ENCODE measurements at places on chromosomes 1 and 21.

GRCh38 chr21:18840239-18840638 is 436.7 kb upstream of the TMPRSS15 start:
- DNase-seq, result peak; percentile 47

DNA sequence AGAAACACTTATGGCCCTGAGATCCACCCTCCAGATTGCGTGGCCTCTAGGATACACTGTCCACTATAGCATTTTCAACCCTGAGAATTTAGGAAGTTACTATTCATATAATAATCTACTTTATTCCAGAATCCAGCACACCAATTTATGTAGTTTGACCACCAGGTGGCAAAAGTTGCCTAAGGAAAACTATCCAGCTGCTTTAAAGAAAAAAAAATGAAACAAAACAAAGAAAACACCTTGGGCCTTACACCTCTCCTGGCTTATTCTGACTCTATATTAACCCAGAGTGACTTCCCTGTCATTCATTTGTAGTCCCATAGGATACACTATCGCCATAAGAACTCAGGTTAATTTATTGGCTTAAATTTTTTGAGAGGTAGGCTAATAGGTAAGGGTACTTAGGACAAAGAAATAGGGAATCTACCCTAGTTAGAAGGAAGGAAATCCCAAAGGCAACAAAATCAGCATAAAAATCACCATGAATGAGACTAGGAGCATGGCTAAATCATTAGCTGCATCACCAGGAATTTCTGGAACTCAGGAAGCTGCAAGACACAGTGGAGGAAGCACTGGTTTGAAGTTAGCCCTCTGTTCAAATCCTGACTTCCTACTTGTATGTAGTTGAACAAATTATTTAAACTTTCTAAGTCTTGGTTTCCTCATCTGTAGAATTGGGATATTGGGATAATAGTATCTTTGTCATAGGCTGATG is 107.5 kb downstream of the SPAG17 start:
- DNase-seq, result no peak

- DNase-seq, result no peak
Measured at GRCh38 chr1:22702296-22703085, 8.1 kb upstream of the EPHB2 start.

- DNase-seq, result peak; percentile 59
Measured at GRCh38 chr1:2044510-2045319, 5.5 kb upstream of the PRKCZ start.

GRCh38 chr21:27505516-27505915 is 538.6 kb upstream of the ADAMTS5 start:
- DNase-seq, result no peak

- DNase-seq, result no peak
Measured at GRCh38 chr21:44314561-44314960, 14.7 kb downstream of the PFKL start.

DNA sequence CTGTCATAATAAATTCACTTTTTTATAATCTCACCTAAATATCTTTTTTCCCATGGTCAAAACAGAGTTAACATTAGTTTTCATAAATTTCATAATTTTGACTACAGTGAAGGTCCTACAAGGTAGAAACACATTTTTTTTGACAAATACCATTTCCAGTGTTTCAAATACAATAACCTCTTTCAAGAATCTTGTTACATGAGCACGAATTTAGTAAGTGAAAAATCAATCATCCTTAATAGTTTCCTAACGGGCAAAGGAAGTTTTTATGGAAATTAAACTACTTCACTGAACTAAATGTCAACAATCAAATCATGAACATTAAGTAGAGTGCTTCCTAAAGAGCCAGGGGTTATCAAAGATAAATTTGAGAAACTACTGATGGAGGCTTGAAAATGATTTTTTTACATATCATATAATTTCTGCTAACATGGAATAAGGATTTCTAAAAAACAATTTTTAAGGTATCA is 35.4 kb downstream of the ABL2 start:
- DNase-seq, result no peak

DNA sequence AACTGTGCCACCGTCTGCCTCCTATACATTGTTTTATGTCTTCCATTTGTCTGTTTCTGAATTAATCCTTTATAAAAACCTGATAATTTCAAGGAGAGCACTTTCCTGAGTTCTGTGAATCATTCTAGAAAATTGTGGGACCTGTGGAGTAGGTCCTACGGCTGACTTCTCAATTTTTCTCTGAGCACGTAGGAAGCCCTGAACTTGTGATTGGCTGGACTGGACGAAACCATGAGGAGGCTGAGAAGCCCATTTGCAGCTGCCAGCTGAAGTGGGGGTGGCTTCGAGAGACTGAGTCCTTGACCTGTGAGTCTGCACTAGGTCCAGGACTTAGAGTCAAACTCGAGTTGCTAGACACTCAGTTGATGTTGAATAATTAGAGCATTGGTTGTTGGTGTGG is 277.1 kb upstream of the NCAM2 start:
- DNase-seq, result no peak

DNA sequence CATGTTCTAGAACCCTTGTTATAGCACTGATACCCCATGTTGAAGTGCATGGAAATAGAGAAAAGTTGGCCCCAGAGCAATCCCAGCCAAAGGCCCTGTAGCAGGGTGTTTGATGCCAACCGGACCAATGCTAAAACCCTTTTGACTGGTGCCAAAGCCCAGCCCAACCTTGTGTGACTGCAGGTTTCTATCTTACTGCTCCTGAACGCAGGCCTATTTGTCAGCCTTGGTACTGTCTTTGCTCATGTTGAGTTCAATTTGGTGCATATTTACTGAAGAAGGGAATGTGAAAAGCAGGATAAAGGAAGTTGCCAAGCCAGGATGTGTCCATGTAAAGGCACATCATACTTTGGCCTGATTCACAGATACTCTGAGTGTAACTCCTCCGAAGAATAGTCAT is 51.7 kb upstream of the NFASC start:
- DNase-seq, result no peak

DNA sequence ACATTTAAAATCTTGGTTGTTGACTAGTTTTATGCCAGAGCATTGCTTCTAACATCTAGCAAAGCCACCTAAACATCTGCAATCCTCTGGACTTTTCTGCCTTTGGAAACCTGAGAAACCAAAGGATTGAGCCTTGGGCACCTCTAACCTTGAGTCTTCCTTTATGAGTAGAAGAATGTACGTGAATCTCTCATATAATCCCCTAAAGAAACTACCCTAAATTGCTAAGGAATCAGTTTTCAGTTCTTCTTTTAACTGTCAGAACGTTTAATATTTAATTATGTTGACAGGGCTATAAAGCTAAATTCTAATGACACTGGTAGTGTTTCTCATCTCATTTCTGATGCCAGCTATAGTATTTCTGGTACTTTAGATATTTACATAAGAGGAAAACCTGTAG is 997.3 kb downstream of the AMY1C start:
- DNase-seq, result no peak

- no peak for DNase-seq
Measured at GRCh38 chr1:16063226-16063829, 10.1 kb downstream of the FAM131C start.

GRCh38 chr21:42187976-42188653 is 30.8 kb upstream of the ABCG1 start:
- peak; percentile 96 for DNase-seq

All from OCI-LY7 (cell line).